ENCODE measurements at places on chromosomes 4 and X.

- DNase-seq = no peak
These were observed 48.4 kb upstream of the KIT start for GRCh38 chr4:54609310-54609709.

- no peak for DNase-seq
These were observed 223.7 kb upstream of the DIPK2B start for GRCh38 chrX:45424326-45424725.

DNA sequence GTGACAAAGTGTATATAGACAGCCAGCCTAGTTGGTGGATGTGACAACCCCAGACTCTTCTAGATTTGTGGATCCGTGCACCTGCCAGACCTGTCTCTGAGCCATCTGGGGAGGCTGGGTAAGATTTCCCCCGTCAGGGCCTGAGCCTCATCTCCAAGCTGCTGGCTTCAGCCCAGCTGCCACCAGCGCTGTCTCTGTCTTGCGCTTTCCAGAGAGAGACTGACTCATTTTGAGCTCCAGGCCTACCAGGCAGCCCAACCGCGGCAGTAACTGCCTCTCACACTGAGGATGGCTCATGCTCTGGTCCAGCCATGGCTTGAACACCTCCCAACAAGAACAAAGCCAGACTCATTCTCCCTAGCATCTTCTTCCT lies 26.4 kb downstream of the NOP14 start:
- DNase-seq = no peak

- no peak for DNase-seq
These were observed 15.3 kb upstream of the ANXA5 start for GRCh38 chr4:121712001-121712651.

- no peak for DNase-seq
These were observed 644.1 kb upstream of the TENM3 start for GRCh38 chr4:181599134-181599533.

GRCh38 chr4:77146186-77147078 lies 10.6 kb upstream of the CCNG2 start:
- no peak for DNase-seq

GRCh38 chr4:145531859-145532258 lies 50.2 kb downstream of the SMAD1 start:
- DNase-seq = no peak

GRCh38 chr4:181966104-181966551 lies 277.1 kb upstream of the TENM3 start:
- DNase-seq = no peak

GRCh38 chr4:144421839-144422565 lies 224.0 kb upstream of the HHIP start:
- DNase-seq = no peak

- DNase-seq = no peak
These were observed 124.6 kb upstream of the ACSL4 start for GRCh38 chrX:109857584-109858228.

GRCh38 chr4:48985976-48986653 lies at the start of gene CWH43:
Gene CWH43 (plus strand): TSS chr4:48986275. CDS start chr4:48986430, 155 bp downstream.
- no peak for DNase-seq

GRCh38 chr4:85865256-85865655 lies 390.3 kb downstream of the ARHGAP24 start:
- no peak for DNase-seq

DNA sequence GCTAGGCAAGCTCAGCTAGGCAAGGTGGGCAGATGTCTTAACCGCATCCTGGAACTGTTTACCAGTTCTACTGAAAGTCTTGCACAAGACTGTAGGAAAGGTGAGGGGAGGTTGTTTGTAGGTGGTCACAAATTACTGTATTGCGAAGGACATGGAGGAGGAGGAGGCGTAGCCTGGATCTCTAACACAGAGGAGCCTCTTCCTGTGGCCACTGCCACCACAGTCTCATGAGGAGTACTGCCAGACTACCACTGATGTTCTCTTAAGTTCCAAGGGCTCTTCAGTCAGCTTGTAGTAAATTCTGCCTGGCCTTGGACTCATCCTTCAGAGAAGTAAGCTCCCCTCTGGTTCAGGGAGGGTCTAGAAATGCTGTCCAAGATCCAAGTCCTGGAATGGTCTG lies 258.6 kb downstream of the FAT4 start:
- DNase-seq = no peak

GRCh38 chr4:75980576-75980975 lies 10.2 kb downstream of the SDAD1 start:
- no peak for DNase-seq

- DNase-seq = no peak
These were observed 147.1 kb downstream of the CPEB2 start for GRCh38 chr4:15149234-15149838.

GRCh38 chr4:26992657-26993361 lies 132.2 kb downstream of the STIM2 start:
- peak; percentile 50 for DNase-seq

DNA sequence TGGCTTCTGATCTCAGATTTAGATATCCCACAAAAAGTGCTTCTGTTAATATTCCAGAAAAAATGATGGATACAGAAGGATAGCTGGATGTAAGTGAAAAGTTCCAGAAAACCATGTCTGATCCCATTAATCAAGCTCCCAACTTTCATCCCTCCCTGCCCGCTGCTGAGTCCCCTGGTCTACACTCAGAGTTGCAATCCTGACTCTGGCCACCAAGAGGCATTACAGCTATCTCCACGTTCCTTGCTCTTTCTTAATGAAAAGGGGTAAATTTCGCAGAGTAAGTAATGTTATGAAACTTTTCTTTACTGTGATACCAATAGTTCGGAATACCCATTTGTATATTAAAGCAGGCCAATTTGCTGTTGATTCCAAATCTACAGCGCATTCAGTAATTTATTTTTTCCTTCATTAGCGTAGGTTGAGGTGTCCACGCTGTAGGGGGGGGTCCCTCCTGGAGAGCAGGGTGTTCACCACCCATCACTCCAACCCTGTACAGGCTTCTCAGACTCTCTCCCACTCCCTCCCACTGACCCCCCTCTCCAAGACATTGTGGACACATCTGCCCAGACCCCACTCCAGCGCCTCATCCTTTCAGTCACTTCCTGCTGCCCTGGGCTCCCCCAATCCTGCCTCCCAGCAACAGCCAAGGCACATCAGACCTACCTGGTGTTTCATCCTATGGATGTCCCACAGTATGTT lies 55.1 kb downstream of the RAB40A start:
- DNase-seq = no peak

GRCh38 chr4:125911058-125911457 lies 596.3 kb downstream of the FAT4 start:
- DNase-seq = no peak

DNA sequence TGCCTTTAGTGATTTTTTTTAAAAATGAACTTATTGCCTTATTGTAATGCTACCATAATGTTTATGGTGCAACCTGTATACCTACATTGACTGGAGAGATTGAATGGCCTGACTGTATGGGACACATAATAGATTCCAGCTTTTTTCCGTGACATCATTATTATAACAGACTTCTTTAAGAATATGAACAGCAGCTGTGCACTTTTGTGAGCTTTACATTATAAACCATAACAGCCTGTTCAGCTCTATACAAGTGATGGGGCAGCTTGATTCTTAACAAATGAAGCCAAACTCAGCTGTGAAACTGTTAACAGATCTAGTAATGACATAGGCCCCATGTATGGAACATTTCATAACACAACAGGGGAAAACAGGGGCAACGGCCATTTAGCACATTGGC lies 187.0 kb downstream of the BMPR1B start:
- DNase-seq = no peak

- DNase-seq = no peak
These were observed 36.4 kb downstream of the TMEM154 start for GRCh38 chr4:152643153-152644035.

DNA sequence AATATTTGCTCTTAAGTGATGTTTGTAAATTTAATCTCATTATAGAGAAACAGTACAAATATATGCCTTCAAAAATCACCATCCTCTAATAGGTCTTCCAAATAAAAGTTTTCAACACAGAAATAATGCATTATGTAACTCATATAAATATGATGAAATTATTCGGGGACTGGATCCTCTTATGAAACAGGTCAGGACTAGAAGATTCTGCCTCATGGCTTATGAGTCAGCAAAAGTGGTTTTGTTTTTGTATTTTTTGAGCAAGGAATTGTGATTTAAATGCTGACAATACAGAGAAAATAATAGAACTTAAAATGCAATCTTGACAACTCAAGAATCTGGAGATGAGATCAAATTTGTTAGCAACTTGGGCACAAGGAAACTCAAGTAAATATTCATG lies 179.7 kb upstream of the NDP start:
- no peak for DNase-seq
